ENCODE measurements at places on chromosomes 12 and 14. TPM values are rescaled to one million over a fixed set of nuclear protein-coding genes. Genes with fewer than 3 reads are reported as not detected.

DNA sequence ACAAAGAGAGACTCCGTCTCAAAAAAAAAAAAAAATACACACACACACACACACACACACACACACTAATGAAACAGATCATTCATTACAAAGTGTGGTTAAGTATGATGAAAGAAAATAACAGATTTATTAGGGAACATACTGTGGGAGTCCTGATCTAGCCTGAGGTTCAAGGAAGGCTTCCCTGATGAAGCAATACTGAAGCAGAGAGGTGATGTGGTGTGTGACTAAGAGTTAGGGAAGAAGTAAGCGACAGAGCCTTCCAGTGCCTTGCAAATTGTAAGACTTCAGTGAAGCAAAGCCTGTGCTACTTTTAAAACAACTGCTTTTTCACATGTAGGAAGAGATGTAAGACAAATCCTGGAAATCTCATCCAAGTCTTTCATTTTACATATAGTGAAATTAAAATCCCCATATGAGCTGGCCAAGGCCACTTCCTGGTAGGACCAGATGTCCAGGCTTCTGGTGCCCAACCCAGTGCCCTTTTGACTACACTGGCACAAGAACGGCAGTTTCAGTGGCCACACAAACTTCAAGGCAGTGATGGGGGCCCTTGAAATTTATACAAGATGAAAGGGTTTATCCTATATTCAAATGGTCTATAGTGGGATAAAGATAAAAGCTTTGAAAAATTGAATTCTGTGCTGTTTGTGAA is 86.2 kb downstream of the STON2 start:
- no peaks in the 10 kb centered on the region for H3K4me1 ChIP-seq
- no peak overlapping the region for H3K27ac ChIP-seq
- no peak for DNase-seq
- H3K27me3 ChIP-seq = no peaks in the 10 kb centered on the region

P2RX2 gene
- total RNA-seq = not detected

CAPZA3 gene
- total RNA-seq = not detected

DNA sequence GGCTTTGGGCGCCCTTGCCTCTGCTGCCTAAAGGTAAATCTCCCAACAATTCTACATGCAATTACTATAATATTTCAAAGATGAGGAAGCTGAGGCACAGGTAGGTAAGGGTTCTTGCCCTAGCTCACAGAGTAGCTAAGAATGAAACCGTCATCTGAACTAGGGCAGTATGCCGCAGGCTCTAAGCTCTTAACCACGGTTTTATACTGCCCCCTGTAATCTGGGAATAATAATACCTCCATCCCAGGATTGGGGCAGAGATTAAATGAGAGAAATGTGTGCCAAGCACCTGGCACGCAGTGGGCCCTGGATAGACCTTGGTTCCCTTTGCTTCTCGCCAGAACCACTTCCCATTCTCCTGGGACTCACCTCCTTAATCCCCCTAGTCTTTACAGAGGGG is 1.5 kb upstream of the HRK start:
- DNase-seq = no peak
- H3K36me3 ChIP-seq = no peaks in the 10 kb centered on the region
- H3K27ac ChIP-seq = no peak overlapping the region
- H3K4me3 ChIP-seq = no peak overlapping the region
- H3K4me1 ChIP-seq = peaks cover 14% of the 10 kb centered on the region
- H3K27me3 ChIP-seq = no peaks in the 10 kb centered on the region

LRP1-AS gene
- not detected for total RNA-seq

GRCh38 chr14:41374092-41374491 is 232.6 kb upstream of the LRFN5 start:
- no peaks in the 10 kb centered on the region for H3K36me3 ChIP-seq
- no peak for DNase-seq
- no peaks in the 10 kb centered on the region for H3K4me1 ChIP-seq
- no peak overlapping the region for H3K4me3 ChIP-seq
- no peak overlapping the region for H3K27ac ChIP-seq
- H3K27me3 ChIP-seq = no peaks in the 10 kb centered on the region

DNA sequence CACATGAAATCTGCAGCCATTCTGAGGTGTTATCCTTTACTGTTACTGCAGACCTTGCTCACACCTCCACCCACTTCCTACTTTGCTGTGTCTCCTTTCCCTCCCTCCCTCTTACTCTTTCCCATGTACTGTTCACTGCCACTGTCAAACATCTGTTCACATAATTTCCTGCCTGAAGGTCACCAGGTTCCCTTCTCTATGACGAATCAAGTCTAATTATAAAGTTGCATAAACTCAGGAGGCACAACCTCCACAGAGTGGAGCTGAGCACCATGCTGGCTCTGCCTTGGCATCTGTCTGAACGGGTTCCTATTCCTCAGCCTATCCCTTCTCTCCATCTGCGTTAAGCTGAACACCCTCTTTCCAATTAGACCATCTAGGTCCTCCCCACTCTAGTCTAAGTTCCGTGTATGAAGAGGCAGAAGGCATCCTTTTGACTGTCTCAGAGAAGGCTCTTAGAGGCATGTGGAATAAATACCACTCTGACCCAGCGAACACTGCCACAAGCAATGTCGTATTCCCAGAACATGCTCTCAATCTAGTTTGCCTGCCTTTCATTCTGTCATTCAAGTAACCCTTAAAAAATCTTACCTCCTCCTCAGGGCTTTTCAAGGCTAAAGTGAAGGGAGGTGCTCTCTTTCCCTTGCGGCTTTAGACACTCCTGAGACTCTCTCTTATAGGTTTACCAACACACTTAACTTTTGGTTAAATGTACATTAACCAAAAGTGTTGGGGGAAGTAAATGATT is 48.7 kb downstream of the ACADS start:
- H3K4me1 ChIP-seq = no peaks in the 10 kb centered on the region
- no peak for DNase-seq
- H3K36me3 ChIP-seq = no peaks in the 10 kb centered on the region
- H3K4me3 ChIP-seq = no peak overlapping the region

GRCh38 chr14:63282997-63283883 is 35.5 kb downstream of the GPHB5 start:
- H3K36me3 ChIP-seq = no peaks in the 10 kb centered on the region
- no peak for DNase-seq
- no peak overlapping the region for H3K4me3 ChIP-seq
- no peak overlapping the region for H3K27ac ChIP-seq
- H3K4me1 ChIP-seq = no peaks in the 10 kb centered on the region

PYGL gene
- 173 TPM for total RNA-seq

- H3K4me1 ChIP-seq = no peaks in the 10 kb centered on the region
- H3K27ac ChIP-seq = no peak overlapping the region
- H3K4me3 ChIP-seq = no peak overlapping the region
These were observed 1523.2 kb upstream of the FLRT2 start for GRCh38 chr14:84006643-84007155.

HELB gene
- total RNA-seq = 9.3 TPM

MFAP5 gene
- not detected for total RNA-seq

DNA sequence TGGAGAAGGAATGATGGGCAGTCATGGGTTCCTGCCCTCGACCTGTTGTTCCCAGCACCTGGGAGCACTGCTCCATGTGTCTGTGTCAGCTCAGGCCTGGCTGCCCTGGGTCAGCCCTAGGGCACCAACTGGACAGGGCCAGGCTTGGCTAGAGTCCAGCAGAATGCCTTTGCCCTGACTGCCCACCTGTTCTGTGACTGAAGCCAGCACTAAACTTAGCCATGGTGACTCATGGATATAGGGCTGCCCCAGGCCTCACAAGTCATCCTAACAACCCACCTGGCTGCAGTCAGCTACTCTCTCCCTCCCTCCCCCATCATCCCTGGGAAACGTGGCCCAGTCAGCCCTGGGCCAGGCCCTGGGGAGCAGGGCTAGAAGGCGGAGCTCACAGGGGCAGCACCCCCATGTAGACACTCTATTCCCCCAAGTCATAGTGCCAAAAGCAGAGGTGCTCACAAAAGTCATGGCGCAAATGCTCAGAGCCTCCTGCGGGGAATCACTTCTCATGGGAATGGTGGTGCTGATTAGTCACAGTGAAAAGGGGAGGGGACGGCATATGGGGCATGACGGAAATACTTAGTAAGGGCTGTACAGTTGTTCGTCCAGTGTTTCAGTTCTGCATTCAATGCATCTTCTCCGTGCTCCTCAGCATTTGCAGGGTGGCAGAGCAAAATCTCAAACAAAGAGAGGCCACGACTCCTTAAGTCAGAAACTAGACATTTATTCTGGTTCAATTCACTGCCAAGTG is 52.0 kb upstream of the NTF3 start:
- no peaks in the 10 kb centered on the region for H3K27me3 ChIP-seq
- H3K4me1 ChIP-seq = peaks cover 9% of the 10 kb centered on the region
- peak; percentile 60 for DNase-seq
- no peak overlapping the region for H3K27ac ChIP-seq

DNA sequence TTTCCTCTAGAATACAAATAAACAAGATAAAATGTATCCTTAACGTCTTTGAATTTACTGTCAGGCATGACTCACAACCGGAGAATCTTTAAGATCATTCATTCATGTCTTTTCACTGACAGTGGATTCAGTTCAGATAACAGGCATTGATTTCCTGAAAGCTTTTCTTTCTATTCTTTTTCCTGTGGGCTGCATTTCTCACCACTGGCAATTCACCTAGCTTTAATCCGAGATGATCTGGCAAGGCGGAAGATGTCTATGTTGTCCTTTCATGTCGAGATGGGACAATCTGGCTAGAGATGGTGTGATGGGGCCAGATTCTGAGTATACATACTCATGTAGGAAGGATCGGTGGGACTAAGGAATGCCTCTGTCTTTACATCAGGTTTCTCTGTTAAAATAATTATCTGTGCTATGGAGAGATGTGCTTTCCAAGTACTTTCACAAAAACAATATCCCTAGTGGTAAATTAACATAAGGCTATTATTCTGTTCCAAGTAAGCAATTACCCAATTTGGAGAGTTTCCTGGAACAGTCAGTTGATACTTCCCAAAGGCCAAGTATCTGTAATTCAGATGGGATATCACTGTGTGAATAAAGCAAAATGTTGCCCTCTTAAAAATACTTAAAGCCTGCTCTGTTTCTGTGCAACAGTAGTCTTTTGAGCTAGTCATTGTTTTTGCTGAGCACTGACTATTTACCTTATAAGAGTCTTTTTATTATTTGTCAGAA is 17.8 kb downstream of the ACSS3 start:
- H3K4me3 ChIP-seq = no peak overlapping the region
- H3K36me3 ChIP-seq = no peaks in the 10 kb centered on the region
- H3K4me1 ChIP-seq = no peaks in the 10 kb centered on the region
- H3K27ac ChIP-seq = no peak overlapping the region
- H3K27me3 ChIP-seq = 0 out of 2 replicates have a peak, but pooled peaks cover 6% of the 10 kb centered on the region

- peak; percentile 57 for DNase-seq
- H3K4me3 ChIP-seq = 0 out of 2 replicates have a peak overlapping the region, but pooled peaks have one; percentile 20
- no peaks in the 10 kb centered on the region for H3K36me3 ChIP-seq
- peaks cover 12% of the 10 kb centered on the region for H3K4me1 ChIP-seq
These were observed 16.4 kb upstream of the PUS1 start for GRCh38 chr12:131912518-131913274.

CIT gene
- total RNA-seq = 54.2 TPM

MUCL1 gene
- not detected for total RNA-seq

GRCh38 chr12:14239350-14239934 is 126.0 kb upstream of the ATF7IP start:
- no peak overlapping the region for H3K27ac ChIP-seq
- no peaks in the 10 kb centered on the region for H3K27me3 ChIP-seq
- H3K4me1 ChIP-seq = no peaks in the 10 kb centered on the region
- H3K36me3 ChIP-seq = no peaks in the 10 kb centered on the region
- no peak for DNase-seq

VIPAS39 gene
- total RNA-seq = 16.8 TPM

DNA sequence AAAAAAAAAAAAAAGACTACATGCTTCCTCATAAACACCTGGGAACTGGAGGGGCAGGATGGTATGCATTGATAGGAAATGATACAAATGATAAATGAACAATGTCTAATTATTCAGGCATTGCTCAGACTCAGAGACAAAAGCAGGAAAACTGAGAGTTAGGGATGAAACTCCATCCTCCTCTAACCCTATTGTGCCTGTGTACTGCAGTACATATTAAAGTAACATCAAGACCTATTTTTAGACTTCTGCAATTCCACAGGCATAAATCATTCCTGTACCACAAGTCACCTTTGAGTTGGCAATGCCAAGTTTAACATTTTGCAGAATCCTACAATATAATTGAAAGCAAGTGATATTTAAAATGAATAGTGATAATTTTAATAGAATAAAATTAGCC is 156.5 kb upstream of the USP15 start:
- no peak overlapping the region for H3K27ac ChIP-seq
- DNase-seq = no peak
- H3K4me3 ChIP-seq = no peak overlapping the region
- no peaks in the 10 kb centered on the region for H3K27me3 ChIP-seq
- H3K4me1 ChIP-seq = no peaks in the 10 kb centered on the region

- no peaks in the 10 kb centered on the region for H3K36me3 ChIP-seq
- no peaks in the 10 kb centered on the region for H3K27me3 ChIP-seq
- no peak overlapping the region for H3K4me3 ChIP-seq
- DNase-seq = no peak
- H3K4me1 ChIP-seq = peaks cover 44% of the 10 kb centered on the region
- H3K27ac ChIP-seq = peak overlapping the region; percentile 4
These were observed 98.9 kb downstream of the HMGA2 start for GRCh38 chr12:65923228-65923627.

DNA sequence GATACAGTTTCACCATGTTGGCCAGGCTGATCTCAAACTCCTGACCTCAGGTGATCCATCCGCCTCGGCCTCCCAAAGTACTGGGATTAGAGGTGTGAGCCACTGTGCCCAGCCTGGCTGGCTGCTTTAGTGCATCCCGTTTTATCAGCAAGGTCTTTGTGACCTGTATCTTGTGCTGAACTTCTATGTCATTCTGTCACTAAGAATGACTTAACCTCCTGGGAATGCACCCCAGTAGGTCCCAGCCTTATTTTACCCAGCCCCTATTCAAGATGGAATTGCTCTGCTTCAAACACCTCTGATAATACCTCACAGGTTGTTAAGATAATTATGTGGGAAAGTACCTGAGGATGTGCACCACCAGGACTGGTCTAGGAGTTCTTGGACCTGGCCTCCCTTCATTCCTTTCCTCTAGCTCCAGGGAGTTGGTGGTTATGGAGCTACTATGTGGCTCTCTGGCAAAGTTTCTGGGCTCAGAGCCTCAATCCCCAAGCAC is 26.1 kb upstream of the JPH4 start:
- H3K4me1 ChIP-seq = no peaks in the 10 kb centered on the region
- H3K27ac ChIP-seq = no peak overlapping the region
- no peaks in the 10 kb centered on the region for H3K27me3 ChIP-seq
- no peak for DNase-seq

GRCh38 chr14:49313108-49313507 is 273.1 kb downstream of the RPS29 start:
- no peak overlapping the region for H3K27ac ChIP-seq
- DNase-seq = no peak
- no peaks in the 10 kb centered on the region for H3K4me1 ChIP-seq
- peaks cover 12% of the 10 kb centered on the region for H3K27me3 ChIP-seq
- H3K4me3 ChIP-seq = no peak overlapping the region
- no peaks in the 10 kb centered on the region for H3K36me3 ChIP-seq

DNA sequence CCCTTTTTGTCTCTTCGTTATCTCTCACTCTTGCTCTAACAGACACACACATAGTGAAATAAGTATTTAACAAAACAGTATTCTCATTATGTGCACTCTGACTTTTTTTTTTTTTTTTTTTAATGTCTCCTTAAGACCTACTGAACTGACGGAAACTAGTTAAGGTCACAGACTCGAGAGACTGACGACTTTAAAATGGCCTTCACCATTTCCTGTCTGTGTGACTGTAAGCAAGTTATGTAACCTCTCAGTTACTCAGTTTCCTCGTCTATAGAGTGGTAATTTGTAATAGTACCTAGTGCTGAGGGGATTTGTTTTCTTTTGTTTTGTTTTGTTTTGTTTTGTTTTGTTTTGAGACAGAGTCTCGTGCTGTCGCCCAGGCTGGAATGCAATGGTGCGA is 284.8 kb downstream of the FBXL14 start:
- H3K27me3 ChIP-seq = no peaks in the 10 kb centered on the region
- no peak overlapping the region for H3K4me3 ChIP-seq
- no peaks in the 10 kb centered on the region for H3K36me3 ChIP-seq
- H3K4me1 ChIP-seq = no peaks in the 10 kb centered on the region
- DNase-seq = no peak
